ENCODE measurements at places on chromosomes 12 and 14.

DNA sequence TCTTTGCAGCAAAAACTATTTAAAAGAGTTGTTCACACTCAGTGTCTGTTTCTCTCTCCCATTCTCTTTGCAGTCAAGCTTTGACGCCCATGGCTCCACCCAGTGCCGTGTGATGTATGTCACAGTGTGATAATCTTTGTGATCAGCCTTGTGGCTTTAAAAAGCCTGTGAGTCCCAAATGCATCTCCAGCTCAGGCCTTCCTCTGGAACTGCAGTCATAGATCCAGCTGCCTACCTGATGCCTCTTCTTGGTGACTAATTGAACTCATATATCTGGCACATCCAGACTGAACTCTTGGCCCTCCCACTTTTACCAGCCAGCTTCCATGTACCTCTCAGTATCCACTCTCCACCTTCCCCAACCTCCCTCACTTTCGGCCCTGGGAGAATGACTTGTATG lies 182.8 kb upstream of the ARHGAP5 start:
- no peak for DNase-seq

DNA sequence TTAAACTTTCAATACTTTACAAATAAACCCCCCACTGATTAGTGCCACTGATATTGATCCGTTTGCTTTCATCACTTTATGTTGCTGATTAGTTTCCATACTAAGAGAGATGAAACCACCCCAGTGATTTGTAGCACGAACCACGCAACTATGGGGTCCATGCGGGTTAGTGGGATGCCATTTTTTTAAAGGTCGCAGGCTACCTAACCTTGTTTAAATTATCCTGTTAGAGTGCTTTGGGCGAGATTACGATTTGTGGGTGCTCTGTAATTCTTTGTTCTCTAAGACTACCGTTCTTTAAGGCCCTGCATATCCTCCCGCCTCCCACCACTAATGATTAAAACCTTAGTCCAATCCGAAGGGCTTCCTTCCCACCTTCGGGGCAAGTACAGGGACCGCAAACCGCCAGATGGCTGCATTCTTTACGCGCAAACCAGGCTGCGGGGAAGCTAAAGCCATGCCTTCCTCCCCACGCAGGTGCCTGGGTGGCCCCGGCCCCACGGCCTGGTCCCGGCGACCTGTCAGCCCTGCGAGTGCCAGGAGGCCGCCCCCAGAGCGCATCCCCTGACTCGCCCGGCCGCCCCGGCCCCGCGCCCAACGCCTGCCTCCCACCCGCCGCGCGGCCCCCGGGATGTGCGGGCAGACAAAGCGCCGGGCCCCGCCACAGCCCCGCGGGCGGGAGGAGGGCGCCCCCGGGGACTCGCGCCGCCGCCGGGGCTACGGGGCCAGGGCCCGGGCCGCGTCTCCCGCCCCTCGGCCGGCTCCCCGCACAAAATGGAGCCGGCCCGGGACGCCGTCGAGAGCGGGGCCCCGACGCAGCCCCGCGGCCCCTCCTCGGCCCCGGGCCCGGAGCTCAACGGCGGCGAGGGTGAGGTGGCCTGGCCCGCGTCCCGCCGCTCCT lies 759 bp downstream of the NFYB start:
- DNase-seq = peak; percentile 24

DNA sequence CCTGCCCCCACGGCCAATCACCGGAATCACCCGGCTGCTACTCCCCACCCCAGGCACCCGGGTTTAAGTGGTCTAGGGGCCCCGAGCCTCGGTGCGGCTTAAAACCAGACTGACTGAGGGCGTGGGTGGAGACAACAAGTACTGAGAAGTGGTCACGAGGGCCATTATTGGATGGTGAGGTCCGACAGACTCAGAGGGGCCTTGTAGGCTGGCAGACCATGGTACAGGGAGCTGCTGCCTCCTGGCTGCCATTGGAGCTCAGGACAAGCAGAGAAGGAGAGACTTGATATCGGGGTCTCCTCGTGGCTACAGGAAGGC lies 54.1 kb downstream of the FBRSL1 start:
- no peak for DNase-seq

GRCh38 chr12:111819191-111820158 lies 22.6 kb upstream of the MAPKAPK5 start:
- DNase-seq = no peak

DNA sequence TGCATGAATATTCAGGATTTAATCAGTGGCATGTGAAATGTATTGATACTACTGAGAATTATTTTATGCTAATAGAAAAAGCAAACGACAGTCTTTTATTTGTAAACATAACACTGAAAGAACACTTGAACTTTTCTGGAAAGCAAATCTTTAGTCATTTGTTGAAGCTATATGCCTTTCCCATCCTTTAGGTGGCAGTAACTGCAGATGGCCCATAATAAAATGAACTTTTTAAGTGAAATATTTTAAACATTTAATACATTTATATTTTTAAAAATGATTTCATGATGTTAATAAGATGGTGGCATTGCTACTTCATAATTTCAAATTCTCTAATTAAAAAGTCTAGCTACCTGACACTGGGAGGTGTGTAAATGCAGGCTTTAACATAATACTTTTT lies 13.9 kb upstream of the KRR1 start:
- DNase-seq = no peak

GRCh38 chr12:131203666-131204415 lies 250.1 kb downstream of the ADGRD1 start:
- no peak for DNase-seq

DNA sequence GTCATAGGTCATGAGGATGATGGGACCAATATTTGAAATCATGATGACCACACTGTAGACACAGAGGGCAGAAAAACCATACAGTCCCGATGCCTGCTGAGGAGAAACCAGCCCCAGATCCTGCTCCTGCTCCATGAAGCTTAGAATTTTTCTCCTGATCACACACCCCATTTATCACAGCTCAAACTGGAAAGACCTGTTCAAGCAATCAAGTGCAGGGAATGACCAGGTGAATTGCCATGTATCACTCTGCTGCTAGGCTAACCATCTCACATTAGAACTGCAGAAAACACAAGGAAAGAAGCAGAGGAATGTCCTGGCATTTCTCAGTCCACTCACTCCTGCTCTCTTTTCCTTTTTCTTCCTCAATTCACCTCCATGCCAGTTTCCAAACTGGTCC lies 18.1 kb downstream of the MANSC1 start:
- no peak for DNase-seq

DNA sequence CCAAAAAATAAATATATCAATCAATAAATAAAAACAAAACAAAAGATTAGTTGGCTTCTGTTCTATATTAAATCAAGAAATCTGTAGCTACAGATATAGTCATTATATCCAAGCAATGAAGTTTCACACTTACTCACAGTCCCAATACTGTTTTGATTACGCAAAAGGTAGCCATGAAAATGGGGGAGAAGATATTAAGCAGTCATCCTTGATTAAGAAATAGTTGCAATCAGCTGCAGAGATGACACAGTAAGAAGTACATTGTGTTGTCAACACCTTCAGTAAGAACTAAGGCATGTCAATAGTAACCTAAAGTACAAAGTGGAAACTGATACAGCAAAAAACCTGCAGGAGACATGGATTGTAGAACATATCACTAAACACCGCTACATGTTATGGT lies 11.0 kb upstream of the RHOJ start:
- DNase-seq = no peak
